ENCODE measurements at places on chromosomes 6 and 20.

DNA sequence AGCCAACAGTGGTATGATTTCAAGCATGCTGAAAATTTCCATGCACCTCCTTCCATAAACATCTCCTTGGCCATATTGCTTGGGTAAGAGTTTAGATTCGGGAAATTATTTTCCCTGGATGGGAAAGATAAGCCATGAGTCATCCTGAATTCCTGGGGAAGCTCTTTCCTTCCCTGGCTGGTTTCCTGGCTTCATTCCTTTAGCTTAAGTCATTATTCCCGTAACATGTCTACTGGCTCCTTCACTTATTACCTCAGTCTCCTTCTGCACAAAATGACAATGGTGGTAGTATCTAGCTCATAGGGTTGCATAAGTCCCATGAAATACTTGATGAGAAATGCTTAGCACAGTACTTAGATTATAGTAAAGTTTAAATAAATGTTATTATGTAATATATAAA lies 27.6 kb downstream of the TINAG start:
- DNase-seq, result no peak

GRCh38 chr6:97029552-97029951 lies 105.0 kb downstream of the KLHL32 start:
- DNase-seq, result no peak

DNA sequence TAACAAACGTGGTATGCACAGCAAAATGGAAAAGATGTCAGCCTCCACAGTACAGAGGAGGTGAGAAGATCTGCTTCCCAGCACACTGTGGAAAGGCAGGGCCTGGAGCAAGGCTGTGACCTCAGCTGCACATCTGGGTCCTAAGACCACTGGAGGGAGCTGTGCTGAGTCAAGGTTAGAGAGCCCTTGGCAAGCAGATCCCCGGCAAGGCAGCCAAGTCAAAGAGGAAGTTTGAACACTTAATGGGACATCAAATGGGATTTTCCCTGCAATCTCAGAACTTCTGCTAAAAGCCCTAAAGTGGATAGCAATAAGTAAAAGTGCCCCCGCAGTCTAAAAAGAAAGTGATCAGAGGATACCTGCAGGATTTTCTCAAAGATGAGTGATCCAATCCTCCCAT lies 39.5 kb downstream of the UNC5CL start:
- no peak for DNase-seq

DNA sequence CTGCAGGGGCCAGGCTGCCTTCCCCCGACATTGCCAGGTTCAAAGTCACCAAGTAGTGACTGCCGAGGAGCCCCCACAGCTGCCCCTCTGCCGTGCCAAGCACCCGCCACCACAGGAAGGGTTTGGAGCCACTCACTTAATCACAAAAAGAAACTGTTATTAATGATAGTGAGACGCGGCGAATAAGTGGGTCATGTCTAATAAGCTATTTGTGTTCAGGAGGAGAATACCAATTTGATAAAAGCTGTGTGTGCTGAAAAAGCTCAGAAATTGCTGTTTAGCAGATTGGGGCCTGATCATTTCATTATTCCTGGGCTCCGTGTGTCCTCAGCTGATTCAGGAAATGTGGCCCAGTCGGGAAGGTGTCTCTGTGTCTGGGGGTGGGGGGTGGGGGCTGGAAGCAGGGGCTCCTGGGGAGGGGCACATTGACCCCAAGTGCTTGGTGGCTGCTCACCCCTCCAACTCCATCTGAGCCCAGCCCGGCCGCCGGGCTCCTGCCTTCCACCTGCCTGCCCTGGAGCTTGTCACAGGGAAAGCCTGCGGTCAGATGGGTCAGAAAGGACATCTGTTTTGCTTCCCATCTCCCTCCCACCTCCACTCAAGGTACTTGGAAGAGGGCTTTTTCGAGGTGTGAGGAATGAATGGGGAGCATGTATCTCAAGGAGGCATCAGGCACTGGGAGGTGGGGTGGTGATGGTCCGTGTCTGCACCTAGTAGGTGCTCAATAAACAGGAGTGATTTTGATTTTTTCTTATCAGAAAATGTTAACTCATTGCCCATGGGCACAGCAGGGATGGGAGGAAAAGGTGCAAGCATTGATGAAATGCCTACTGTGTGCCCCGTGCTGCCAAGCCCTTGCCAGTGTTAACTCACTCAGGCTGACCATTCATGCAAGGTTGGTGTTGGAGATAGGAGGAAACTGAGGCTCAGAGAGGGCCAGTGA lies 3.0 kb downstream of the VSTM2L start:
- no peak for DNase-seq

- no peak for DNase-seq
These were observed 262.4 kb upstream of the MARCKS start for GRCh38 chr6:113594726-113595125.

DNA sequence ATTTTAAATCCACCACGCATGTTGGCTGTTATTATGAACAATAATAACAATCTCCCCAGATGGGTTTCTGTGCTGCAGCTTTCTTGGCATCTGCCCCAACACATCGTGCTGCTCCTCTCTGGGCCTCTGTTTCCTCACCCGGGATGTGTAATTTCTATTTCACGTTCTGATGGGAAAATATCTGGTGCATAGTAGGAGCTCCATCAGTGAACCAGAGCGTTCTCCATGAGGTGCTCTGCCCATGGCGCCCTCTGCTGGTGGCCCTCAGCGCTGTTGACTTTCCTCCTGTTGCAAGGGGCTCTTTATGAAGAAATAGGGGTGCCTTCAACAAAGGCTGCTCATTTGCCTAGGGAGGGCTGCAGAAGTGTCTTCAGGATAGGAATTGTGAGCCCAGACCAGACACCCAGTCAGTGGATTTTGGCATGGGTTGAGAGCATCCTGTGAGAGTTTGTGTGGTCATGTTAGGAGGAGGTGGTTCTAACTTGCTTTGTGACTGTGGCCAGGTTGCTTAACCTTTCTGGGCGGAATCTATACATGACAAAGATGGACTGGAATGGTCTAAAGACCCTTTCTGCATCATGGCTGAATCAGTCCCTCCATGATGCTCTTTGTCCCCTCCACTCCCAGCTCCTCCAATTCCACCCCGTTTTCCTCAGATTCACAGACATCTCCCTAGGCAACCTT lies 8.1 kb downstream of the SCRT2 start:
- peak; percentile 36 for DNase-seq

GRCh38 chr6:3063733-3064700 lies 4.3 kb upstream of the RIPK1 start:
- DNase-seq, result peak; percentile 84

- DNase-seq, result no peak
These were observed 855 bp downstream of the BYSL start for GRCh38 chr6:41922154-41922553.

- no peak for DNase-seq
These were observed 1.2 kb downstream of the IRF4 start for GRCh38 chr6:392441-393390.

GRCh38 chr6:144152334-144152900 lies 2.1 kb downstream of the STX11 start:
- no peak for DNase-seq

DNA sequence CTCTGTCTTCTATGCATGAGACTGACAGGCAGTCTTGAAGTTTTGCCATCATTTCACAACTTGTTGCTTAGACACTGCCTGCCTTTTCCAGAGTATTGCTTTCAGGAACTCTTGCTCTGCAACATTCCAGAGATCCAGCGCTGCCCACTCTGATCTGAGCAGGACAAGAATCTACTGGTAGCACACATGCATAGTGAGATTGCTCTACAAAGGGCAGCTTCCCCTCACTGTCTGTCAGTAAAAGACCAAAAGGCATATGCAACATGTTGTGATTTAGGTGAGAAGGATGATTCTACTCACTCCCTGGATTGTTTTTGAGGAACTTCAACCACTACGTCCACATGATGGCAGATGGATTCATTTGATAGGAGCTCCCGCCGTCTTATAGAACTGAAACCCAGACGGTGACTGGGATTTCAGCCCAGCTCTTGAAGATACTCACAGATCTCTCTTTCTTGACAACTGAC lies 259.1 kb downstream of the ARID1B start:
- DNase-seq, result no peak

DNA sequence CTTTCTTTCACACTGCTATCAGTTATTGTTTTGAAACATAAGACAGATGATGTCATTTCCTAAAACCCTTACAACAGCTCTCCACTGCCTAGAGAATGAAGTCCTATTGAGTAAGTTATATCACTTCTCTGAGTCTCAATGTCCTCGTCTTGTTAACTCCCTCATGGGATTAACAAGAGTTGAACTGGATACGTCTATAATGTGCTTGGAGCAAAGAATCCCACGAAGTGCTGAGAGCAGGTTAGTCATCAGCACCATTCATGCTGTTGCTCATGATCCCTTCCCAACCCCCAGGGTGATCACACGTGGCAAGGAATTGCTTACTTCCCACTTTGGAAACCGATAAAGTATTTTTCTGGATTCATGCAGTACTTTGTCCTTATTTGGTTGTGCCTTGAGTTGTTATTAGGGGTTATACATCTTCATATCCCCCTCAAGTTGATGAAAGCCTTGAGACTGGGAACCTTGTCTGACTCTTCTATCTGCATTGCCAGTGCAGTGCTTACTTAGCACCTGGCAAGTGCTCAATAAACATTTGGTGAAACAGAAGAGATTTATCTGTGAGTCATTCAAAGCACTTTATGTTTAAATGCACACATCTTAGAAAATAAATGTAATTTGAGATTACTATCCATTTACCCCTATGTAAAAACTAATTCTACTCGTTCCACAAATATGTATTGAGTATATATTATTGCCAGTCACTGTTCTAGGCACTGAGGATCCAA lies 487.5 kb downstream of the EPM2A start:
- DNase-seq, result no peak

DNA sequence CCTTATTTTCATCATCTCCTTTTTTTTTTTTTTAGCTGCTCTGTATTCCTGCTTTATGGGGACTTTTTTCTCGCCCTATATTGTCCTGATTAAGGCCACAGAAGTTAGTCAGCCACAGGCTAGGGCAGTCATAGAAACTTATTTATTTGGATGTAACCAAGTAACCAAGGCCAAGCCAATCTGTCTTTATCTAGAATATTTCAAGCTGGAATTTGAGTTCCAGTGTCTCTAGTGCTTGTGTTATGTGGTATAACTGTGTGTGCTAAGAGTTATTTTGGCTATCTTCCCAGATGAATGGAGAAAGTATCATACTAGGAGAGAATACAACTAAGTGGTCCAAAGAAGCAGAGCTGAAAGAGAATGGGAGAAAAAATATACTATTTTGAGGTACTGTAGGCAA lies 751.5 kb downstream of the CBLN4 start:
- DNase-seq, result no peak

- DNase-seq, result no peak
These were observed 73.2 kb downstream of the LY86 start for GRCh38 chr6:6661684-6662083.

- DNase-seq, result no peak
These were observed 3.8 kb upstream of the E2F1 start for GRCh38 chr20:33689973-33690372.

DNA sequence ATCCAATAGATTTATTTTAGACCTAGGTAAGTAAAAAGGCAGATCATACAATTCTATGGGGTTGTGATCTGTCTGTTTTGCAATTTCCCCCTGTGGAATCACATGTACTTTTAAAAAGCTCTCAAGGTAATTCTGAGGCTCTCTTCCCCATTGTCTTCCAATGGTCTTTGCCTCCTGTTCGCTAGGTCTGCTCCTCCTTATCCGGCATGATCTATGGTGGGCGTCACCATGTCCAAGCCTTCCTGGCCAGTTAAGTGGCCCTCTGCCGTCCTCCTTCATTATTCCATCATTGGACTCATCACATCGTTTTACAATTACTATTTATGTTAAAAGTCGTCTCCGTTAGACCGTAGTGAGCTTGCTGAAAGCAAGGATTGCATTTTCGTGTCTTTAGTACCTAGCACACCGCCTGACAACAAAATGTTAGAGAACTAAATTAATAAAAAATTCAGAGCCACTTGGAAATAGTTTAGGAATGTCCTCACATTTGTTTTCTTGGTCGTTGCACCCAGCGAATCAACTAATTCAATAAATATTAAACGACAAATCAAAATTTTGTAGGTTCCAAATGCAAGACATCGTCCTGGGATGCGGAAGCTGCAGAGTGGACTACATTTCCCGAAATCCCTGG lies 2.2 kb upstream of the STXBP5 start:
- no peak for DNase-seq

All from stimulated activated CD4-positive, alpha-beta T cell treated with anti-CD3 and anti-CD28 coated beads, Interleukin-15, amount 100 ng/mL, for 1 hour (primary cell).